ENCODE measurements at places on chromosomes 6 and 20. TPM values are rescaled to one million over a fixed set of nuclear protein-coding genes. Genes with fewer than 3 reads are reported as not detected.

Gene COMMD7
- total RNA-seq: 26.2 TPM

DNA sequence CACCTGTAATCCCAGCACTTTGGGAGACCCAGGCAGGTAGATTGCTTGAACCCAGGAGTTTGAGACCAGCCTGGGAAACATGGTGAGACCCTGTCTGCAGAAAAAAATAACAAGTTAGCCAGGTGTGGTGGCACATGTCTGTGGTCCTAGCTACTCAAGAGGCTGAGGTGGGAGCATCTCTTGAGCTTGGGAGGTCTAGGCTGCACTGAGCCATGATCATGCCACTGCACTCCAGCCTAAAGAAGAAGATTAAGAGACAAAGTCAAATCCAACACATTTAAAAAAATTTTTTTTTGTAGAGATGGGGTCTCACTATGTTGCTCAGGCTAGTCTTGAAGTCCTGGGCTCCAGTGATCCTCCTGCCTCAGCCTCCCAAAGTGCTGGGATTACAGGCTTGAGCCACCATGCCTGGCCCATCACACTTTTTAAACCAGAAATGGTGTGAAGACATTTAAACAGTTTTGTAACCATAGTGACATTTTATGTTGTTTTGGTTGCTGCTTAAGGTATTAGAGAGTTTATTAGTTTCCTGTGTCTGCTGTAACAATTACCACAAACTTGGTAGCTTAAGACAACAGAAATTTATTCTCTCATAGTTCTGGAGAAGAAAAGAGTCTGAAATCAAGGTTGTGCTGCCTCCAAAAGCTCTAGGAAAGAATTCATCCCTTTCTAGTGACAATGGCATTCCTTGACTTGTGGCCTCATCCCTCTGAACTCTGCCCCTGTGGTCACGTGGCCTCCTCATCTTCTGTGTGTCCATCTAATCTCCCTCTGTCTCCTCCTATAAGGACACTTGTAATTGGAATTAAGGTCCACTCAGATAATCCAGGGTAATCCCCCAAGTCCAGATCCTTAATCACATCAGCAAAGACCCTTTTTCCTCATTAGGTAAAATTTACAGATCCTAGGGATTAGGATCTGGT is 104.6 kb upstream of the TNFAIP3 start:
- H3K4me1 ChIP-seq: no peaks in the 10 kb centered on the region
- H3K36me3 ChIP-seq: no peaks in the 10 kb centered on the region
- H3K27ac ChIP-seq: no peak overlapping the region
- H3K27me3 ChIP-seq: no peaks in the 10 kb centered on the region

DNA sequence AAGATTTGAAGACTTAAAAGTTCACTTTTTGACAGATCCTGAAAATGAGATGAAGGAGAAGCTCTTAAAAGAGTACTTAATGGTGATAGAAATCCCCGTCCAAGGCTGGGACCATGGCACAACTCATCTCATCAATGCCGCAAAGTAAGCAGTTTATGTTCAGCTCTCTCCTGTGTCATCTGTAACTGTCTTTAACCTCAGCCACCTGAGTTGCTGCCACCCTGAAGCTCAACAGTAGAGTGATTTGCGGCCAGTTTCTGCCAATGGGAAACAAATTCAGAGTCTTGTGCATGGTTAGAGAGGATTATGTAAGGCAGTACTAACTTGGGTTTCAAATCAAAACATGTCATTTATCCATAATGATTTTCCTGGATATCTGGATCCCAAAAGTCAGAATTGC is 10.1 kb downstream of the TNFAIP3 start:
- H3K27ac ChIP-seq: no peak overlapping the region
- H3K4me3 ChIP-seq: no peak overlapping the region
- peaks cover 27% of the 10 kb centered on the region for H3K36me3 ChIP-seq
- no peaks in the 10 kb centered on the region for H3K27me3 ChIP-seq
- DNase-seq: no peak

DNA sequence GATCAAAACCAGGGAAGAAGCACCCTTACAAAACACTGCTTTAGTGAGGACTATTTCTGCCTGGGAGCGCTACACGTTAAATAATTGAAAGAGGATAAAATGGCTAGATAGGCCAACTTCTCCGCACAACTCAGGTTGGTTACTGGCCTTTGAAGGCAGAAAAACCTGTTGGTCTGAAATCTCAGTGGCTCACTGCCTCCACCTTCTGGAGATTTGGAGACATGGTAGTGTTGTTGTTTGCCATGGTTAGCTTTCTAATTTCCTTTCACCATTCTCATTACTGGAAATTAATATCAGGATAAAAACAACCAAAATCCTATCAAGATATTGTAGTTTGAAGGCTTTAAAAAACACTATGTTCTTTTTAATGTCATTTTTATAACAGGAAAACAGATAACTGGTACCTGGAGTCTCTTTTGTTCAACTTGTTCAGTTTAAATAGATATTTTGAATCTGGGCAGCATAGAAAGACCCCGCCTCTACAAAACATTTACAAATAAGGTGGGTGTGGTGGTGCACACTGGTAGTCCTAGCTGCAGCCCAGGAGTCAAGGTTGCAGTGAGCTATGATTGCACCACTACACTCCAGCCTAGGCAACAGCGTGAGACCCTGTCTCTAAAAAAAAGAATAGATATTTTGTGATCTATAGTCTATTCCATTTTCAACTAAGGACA is 27.5 kb upstream of the BCLAF1 start:
- no peaks in the 10 kb centered on the region for H3K4me1 ChIP-seq
- H3K27ac ChIP-seq: peak overlapping the region; percentile 9
- DNase-seq: peak; percentile 61
- no peaks in the 10 kb centered on the region for H3K36me3 ChIP-seq
- no peaks in the 10 kb centered on the region for H3K27me3 ChIP-seq
